ENCODE measurements at places on chromosomes 3 and 15. TPM values are rescaled to one million over a fixed set of nuclear protein-coding genes. Genes with fewer than 3 reads are reported as not detected.
A peak's percentile ranks its signal among the peaks of the same experiment; 100 is the strongest.

DNA sequence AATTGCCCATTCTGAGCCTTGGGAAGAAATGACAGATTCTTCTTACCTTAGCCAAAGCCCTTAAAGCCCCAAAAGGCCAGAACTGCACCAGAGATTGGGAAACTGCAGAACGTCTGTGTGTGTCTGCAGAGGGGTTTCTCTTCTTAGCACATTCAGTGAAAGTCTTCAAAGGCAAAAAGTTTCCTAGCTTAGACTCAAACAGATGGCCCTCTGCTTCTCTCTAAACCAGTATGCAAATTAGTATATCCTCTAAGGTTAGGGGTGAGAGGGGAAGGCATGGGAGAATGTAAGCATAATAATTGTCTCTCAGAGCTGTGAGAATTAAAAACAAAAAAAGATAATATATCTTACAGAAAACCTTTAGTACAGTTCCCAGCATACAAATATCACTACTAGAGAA is 334.0 kb upstream of the MCTP2 start:
- DNase-seq: no peak

DNA sequence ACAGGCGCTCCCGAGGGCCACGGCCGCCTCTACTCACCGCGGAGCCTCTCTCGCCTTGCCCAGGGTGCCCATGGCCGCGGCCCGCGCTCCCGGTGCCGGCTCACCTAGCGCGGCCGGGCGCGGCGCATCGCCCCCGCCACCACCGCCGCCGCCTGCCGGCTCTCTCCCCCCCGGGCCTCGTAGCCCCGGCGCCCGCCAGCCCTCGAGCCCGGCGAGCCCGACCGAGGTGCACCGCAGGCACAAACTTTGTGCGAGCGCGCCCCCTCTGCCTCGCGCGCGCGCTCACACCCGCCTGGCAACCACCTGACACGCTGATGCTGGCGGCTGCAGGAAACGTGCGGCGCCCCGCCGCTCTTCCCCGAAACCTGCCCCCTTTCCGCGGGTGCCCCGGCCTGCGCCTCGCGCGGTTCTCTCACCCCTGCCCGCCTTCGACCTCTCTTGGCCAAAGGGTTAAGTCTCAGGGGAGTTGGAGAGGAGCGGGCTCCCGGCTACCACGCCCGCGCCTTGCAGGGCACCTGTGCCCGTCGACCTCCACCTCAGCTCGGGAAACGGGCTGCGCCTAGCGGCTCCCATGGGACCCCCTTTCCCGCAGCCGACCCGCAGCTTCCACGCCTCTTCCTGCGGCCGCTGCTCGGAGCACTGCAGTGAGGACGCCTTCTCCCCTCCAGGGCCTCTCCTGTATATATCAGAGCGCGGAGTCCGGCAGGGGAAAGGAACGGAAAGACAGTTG is at the start of gene RASGRP1:
RASGRP1 (minus strand) TSS at position 258 of the 730 bp plus-strand sequence; CDS start at position 72, 186 bp downstream.
- DNase-seq: peak; percentile 47

DNA sequence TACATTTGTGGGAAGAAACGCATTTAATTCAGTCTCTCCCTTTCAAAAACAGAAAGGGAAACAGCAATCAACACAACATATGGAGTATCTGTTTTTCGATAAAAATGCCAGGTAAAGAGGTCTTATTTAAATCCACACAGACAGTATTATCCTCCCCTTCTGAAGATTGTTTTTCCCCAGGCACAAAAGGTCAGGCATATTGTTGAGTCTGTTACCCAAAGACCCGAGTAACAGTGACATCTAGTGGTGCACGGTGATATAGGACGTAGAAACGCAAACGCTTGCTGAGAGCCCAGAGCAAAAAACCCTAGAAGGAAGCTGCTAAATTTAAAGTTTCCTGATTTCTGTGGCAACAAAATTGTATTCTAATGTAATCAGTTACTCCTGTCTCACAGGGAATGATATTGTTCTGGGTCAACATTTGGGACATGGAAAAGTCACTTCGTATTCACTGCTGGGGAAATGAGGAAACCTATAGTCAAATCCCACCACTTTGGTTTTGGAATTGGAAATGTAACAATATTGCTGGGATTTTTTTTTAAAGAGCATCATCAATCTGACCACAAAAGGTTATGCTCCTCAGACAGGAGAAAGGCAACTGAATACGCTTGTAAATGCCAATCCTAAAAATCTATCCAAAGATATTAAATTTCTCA is 312.7 kb upstream of the CCDC54 start:
- peak; percentile 89 for DNase-seq

GRCh38 chr3:28028554-28028953 is 212.9 kb upstream of the CMC1 start:
- DNase-seq: no peak

- DNase-seq: no peak
These were observed 235.3 kb downstream of the C3orf38 start for GRCh38 chr3:88385090-88385489.

- no peak for DNase-seq
These were observed 305.6 kb upstream of the LRRFIP2 start for GRCh38 chr3:37479981-37480380.

- no peak for DNase-seq
These were observed 577.5 kb downstream of the DIPK2A start for GRCh38 chr3:144549166-144549565.

Gene LNP1
- 11.2 TPM for total RNA-seq

Gene ACOX2
- 18.5 TPM for total RNA-seq

Gene ARL6
- 24.7 TPM for total RNA-seq

Measured in M059J (cell line).